ENCODE measurements at places on chromosomes 12 and 14.

GRCh38 chr12:56129942-56130495, 2.0 kb downstream of the ESYT1 start:
- DNase-seq = no peak

DNA sequence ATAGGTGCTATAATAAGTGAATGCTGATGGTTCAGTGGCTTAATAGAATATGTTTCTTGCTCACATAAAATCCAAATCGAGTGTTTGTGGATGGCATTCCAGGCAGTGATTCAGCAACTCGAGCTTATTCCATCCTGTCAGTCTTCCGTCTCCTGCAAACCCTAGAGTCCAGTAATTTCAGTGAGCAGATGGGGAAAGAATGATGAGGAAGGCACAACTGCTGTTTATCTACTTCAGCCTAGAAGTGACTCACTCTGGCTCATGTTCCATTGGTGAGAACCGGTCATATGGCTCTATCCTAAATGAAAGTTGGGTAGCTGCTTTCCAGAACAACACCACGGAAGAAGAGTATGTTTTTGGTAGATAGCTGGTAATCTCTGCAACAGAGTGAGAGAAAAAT, 421.8 kb upstream of the PDE3A start:
- DNase-seq = peak; percentile 44

- peak; percentile 92 for DNase-seq
Observed at GRCh38 chr14:65095633-65096205, 6.6 kb downstream of the MAX start.

DNA sequence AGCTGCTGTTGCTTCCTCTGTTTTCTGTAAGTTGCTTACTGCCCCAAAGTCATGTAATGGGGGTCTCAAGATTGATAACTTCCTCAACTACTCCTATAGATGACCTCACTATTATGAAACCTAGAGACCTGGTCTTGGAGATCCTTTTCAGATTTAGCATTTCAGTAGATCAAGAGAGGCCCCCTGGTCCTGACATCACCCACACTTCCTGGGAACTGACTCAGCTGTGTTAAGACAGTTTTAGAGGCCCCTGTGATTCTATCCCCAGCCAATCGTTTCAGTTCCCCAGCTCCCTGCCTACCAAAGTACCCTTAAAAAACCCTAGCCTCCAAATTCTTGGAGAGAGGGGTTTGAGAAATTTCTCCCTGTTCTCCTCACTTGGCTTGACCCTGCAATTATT, 9.2 kb upstream of the ARG2 start:
- no peak for DNase-seq
